ENCODE measurements at places on chromosomes 2 and 18.
A peak's percentile ranks its signal among the peaks of the same experiment; 100 is the strongest.

GRCh38 chr18:36757081-36757480 is 71.7 kb downstream of the TPGS2 start:
- DNase-seq, result no peak

- no peak for DNase-seq
These were observed 567.6 kb downstream of the KCNJ3 start for GRCh38 chr2:155266109-155266508.

DNA sequence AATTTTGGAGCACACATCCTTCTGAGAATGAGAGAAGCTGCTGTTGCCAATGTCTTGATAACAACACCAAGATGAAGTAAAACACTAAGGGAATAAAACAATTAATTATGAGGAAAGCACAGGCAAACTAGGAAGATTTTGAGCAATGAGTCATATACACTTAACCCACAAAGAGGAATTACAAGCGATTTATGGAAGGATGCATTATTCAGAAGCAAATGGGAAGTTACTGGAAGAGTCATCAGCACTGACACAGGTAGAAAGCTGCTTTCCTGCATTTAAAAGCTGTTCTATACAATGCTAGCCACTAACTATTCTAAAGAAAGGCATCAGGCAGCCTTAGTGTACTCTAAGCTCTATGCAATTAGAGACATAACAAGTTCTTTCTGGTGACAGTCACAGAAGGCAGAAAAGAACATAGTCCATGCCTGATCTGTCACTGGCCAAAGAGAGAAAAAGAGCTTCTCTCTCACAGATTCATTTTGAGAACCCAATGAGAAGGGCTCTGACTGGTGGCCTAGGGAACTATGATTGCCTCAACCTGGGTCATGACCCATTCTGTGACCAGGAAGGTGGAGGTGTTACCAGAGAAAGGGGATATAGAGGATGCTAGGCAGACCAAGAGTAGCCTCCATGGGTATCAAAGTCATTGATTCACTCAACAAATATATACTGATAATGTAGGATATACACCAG is 45.4 kb downstream of the M1AP start:
- DNase-seq, result no peak

DNA sequence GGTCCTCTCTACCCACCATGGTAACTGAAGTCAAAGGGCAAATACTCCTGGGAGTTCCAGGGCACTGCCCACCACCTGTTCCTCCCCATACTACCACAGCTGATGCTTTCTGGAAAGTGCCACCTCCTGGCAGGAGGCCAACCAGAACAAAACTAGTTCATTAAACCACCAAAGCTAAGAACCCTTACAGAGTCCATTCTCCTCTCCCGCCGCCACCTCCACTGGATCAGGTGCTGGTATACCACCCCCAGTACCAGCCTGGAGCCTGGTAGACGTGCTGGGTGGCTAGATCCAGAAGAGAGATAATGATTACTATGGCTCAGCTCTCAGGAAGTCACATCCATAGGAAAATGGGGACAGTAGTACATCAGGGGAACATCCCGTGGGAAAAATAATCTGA is 300.9 kb downstream of the RIT2 start:
- no peak for DNase-seq

DNA sequence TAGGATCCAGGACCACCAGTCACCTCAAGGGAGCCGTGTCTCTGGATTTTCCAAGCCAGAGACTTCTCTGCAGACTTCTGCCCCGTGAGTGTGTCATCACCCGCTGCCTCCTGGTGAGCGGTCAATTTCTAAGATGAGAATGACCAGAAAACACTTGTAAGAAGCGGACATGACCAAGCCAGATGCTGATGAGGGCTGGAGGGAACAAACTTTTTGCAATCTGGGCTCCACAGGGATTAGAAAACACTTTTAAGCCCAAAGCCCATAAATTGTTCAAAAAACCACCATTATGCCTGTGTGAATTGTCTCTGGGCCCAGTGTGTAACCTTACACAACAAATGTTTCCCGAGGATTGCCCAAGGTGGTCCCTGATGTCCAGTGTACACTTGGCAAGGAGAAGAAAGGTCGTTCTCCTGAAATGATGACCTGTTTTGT is 5.3 kb upstream of the NPPC start:
- no peak for DNase-seq

GRCh38 chr2:195682077-195682476 is 25.1 kb downstream of the SLC39A10 start:
- DNase-seq, result no peak

- DNase-seq, result no peak
These were observed 119.7 kb upstream of the RMP24 start for GRCh38 chr18:35852786-35853185.

GRCh38 chr18:63002803-63003445 is 287.6 kb downstream of the PHLPP1 start:
- no peak for DNase-seq

- DNase-seq, result no peak
These were observed 565.9 kb upstream of the ID2 start for GRCh38 chr2:8115966-8116365.

- DNase-seq, result no peak
These were observed 37.2 kb upstream of the SLC8A1 start for GRCh38 chr2:40488927-40489677.

DNA sequence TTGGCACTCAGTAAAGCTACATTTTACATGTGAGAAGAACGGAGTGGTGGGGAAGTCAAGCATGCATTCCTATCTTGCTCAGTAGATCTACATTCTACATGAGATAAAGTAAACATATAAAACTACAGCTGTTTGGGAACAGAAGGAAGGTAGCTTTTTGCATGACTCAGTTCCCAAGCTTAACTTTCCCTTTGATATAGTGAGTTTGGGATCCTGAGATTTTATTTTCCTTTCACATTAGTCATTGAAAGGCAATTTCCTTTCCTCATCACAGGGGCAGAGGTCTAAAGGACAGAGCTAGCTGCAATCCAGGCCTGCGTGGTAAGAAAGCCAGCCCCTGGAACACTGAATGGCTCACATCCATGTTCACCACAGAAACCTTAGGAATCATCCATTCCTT is 257.2 kb downstream of the SRBD1 start:
- DNase-seq, result no peak

- DNase-seq, result no peak
These were observed 53.4 kb downstream of the LPIN1 start for GRCh38 chr2:11799826-11800225.

DNA sequence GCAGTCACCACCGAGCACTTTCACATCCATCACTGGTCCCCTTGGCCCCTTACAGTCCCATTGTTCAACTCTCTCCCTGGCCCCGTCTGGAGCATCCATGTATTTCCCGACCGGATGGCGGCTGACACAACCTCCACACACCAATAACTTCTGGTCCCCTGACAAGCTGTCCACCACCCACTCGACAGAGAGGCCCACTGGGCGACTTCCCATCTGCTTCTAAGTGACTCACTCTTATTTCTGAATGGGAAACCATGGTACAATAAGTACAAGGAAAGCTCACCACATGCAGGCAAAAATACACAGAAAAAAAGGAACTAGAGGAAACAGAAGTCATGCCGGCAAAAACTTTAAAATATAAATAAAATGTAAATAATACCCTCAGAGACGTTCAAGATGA is 82.9 kb upstream of the RAB12 start:
- no peak for DNase-seq

DNA sequence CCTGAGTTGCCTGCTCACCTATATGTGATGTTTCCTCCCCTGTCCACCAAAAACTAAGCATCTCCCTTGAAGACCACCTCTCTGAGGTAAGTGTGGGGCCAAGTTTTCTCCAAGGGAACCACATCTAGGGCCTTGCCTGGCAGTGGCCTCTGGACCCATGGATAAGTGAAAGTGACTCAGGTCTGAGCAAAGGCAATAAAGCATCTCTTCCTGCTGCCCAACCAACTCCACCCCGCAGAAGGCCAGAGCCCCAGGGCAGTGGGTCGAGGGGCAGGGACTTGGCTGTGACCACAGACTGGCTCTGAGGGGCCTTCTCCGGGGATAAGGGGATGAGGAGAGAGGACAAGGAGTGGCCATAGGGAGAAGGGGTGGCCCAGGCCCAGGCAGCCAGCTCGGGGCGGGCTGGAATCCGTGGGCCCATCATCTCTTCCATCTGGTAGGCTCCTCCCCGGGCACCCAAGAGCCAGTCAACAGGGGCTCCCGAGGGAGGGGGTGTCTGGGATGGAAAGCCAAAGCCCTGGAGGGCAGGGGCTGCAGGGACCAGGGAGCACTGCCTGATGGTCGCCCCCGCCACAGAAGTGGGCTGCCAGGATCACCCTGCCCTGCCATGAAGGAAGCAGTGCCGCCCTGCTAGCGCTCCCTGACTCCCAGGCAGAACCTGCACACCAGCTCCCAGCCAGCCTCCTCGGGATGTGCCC is 33.4 kb downstream of the EMX1 start:
- no peak for DNase-seq

DNA sequence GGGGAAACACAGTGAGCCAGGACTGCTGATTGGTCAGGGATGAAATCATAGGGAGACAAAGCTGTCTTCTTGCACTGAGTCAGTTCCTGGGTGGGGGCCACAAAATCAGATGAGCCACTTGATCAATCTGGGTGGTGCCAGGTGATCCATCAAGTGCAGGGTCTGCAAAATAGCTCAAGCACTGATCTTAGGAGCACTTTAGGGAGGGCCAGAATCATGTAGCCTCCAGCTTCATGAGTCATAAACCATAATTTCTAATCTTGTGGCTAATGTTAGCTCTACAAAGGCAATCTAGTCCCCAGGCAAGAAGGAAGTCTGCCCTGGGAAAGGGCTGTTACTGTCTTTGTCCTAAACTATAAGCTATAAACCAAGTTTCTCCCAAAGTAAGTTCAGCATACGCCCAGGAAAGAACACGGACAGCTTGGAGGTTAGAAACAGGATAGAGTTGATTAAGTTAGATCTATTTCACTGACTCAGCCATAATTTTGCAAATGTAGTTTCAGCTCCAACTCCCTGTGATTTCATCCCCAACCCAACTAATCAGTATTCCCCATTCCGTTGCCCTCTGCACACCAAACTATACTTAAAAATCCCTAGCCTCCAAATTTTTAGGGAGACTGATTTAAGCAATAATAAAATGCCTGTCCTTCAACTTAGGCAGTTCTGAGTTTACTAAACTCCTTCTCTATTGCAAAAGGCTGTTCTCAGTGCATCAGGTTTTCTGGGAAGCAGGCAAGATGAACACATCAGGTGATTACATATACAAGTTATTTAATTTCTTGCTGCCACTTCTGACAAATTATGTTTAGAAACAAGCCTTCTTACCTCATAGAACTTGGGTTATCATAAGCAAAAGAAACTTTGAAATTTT is 226.9 kb upstream of the SPOPL start:
- DNase-seq, result no peak

DNA sequence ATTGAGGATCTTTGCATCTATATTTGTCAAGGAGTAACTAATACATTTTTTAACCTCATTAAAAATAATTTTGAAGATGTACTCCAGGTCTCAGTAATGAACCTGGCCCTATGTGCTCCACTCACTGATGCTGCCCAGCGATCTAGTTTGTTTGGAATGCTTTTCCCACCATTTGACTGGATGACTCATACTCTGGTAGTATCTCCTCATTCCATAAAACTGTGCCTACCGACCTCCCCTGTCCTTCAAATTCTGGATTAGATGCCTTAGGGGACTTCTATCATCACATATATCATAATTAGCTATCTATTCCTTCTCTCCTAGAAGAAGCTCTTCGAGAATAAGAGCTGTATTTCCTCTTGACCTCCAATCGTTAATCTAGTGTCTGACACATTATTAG is 83.8 kb downstream of the FAM117B start:
- DNase-seq, result no peak

DNA sequence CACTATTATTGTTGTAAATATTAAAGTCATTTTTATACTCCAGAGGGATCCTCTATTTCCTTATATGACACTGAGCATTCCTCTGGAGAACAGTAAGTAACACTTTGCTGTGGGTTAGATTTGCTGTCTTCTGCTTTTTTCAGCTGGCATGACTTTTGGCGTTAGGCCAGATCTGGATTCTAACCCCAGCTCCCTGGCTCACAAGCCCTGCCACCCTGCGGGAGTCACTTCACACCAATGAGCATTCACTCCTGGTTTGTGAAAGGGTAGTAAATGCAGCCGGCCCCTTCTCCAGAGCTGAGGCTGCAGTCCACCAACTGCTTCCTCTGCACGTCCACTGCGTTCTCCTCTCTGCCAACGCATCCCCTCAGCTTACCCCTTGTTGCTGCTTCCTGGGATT is 373.8 kb upstream of the RAB6C start:
- no peak for DNase-seq

DNA sequence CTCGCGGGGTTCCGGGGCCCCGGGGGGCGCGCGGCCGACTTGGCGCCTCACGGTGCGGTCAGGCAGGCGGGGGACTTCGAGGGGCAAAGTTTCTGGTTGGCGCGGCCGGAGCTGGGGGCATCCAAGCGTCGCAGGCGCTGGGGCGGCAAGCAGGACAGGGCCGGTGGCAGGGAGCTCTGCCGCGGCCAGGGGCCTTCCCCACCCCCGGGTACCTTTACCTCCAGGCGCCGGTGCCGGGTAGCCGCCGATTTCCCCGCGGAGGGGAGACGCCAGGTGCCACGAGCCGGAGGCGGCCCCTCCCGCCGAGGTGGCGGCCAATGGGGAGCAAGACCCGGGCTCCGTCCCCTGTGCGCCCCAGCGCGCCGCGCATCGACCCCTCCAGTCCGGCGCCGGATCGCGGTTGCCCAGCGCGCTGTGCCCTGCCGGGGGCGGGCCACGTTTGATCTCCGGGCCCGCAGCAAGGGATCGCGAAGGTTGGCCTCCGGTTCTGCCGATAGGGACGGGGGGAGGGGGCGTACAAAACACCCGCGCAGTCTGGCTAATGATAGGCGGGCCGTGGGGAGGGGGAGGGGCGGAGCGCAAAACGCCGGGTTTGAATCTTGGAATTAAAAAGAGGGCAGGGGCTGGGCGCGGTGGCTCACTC is at the start of gene ST8SIA5:
Gene ST8SIA5 (minus strand): TSS at position 495 of the 643 bp plus-strand sequence. CDS start 545 bp downstream, outside the sequence.
- DNase-seq, result no peak

GRCh38 chr2:237474931-237475703 is 11.9 kb upstream of the MLPH start:
- DNase-seq, result peak; percentile 72

DNA sequence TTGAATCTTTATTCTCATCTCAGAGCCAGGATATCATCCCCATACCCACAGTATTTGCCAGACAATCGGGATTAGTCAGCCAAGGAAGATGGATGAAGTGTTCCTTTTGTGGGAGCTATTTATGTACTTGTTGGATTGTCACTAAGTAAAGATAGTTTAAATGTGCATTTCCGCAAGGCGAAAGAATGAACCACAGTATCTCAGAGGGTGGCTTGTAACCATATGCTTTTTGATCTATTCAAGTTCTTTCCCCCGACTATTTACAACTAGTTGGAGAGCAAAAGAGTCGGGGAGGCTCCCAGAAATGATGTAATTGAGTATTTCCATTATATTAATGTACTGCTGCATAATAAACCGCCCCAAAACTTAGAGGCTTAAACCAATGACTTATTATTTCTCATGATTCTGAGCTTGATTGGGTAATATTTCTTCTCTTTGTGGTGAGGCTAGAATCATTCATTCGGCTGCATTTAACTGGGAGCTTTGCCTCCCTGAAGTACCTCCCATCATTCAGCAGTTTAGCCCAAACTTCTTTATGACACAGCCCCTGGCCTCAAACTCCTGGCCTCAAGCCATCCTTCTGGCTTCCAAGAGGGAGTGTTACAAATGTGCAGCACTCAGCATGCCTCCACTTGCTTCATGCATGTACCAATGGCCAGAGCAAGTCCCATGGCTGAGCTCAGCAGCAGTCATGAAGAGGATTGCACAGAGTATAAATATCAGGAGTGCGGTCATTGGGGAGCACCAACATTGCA is 423.7 kb downstream of the METTL4 start:
- no peak for DNase-seq
